ENCODE measurements at places on chromosomes 5 and 9. TPM values are rescaled to one million over a fixed set of nuclear protein-coding genes. Genes with fewer than 3 reads are reported as not detected.
A peak's percentile ranks its signal among the peaks of the same experiment; 100 is the strongest.

DNA sequence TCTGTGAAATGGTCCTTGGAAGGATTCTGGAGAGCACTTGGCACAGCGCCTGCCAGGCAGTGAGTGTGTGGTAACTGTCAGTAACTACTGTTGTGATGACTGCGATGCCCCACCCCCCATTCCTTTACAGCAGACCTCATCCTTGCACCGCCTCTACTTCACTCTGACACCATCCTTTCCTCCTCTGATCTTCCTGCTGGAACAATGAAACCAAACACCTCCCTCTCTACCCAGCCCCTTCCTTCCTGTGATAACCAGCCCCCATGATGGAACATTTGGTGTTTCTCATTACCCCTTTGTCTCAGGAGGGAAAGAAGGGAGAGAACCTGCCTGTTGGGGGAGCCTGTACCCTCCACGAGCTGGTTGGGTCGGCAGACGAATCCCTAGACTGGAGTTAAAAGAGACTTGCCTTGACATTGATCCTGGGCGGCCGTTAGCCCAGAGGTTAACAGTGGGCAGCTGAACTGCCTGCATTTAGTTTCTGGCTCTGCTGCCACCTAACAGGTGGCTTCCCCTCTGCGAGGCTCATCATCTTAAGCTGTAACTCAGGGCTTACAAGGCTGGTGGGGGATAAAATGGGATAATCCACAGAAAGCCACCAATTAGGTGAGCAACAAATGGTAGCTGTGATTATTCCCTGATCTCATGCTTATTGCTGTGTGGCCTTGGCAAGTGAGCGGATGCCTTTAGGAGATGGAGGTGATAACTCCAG lies 34.2 kb upstream of the GRPEL2 start:
- H3K36me3 ChIP-seq, result no peaks in the 10 kb centered on the region
- H3K4me1 ChIP-seq, result no peaks in the 10 kb centered on the region
- no peaks in the 10 kb centered on the region for H3K27me3 ChIP-seq
- DNase-seq, result no peak
- no peak overlapping the region for H3K27ac ChIP-seq

- H3K27me3 ChIP-seq, result peaks cover 15% of the 10 kb centered on the region
- DNase-seq, result no peak
- H3K36me3 ChIP-seq, result no peaks in the 10 kb centered on the region
- H3K27ac ChIP-seq, result no peak overlapping the region
Measured at GRCh38 chr9:69820955-69821788, 555 bp downstream of the CFAP95 start.

GRCh38 chr9:6024035-6024554 lies 8.7 kb upstream of the RANBP6 start:
- no peaks in the 10 kb centered on the region for H3K27me3 ChIP-seq
- H3K4me3 ChIP-seq, result no peak overlapping the region
- no peak overlapping the region for H3K27ac ChIP-seq

DNA sequence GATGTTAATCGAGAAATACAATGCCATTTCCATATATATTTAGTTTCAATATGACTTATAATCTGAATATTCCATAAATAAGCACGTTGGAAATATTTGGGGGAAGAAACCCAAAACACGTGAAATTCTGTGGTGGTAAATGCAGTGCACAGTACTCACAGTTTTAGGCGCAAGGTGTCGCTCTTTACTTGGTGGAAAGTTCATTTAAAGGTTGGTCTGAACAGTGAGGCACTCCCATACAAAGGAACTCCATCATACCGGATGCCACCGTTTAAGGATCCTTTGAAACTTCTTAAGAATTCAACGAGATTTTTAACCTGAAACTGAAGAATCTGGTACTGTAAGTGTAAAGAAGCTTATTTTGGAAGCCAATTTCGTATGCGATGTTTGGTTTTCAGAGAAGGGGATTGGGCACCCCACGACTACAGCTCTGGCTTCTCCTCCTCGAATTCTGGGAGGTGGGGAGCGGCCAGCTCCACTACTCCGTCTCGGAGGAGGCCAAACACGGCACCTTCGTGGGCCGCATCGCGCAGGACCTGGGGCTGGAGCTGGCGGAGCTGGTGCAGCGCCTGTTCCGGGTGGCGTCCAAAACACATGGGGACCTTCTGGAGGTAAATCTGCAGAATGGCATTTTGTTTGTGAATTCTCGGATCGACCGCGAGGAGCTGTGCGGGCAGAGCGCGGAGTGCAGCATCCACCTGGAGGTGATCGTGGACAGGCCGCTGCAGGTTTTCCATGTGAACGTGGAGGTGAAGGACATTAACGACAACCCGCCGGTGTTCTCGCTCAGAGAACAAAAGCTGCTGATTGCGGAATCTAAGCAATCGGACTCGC lies at the start of gene PCDHA11:
Gene PCDHA11, plus strand, starts transcription at position 237 of the 834 bp plus-strand sequence. Its CDS starts 147 bp downstream, at position 384.
- H3K27me3 ChIP-seq, result peaks cover 49% of the 10 kb centered on the region
- no peak for DNase-seq
- no peaks in the 10 kb centered on the region for H3K36me3 ChIP-seq
- no peak within 1 kb of the TSS for H3K4me3 ChIP-seq
- no peaks in the 10 kb centered on the region for H3K4me1 ChIP-seq
- H3K27ac ChIP-seq, result no peak within 1 kb of the TSS

- no peaks in the 10 kb centered on the region for H3K27me3 ChIP-seq
- H3K36me3 ChIP-seq, result no peaks in the 10 kb centered on the region
- H3K4me1 ChIP-seq, result peaks cover 88% of the 10 kb centered on the region
- no peak for DNase-seq
- peak overlapping the region; percentile 76 for H3K27ac ChIP-seq
- H3K4me3 ChIP-seq, result no peak overlapping the region
Measured at GRCh38 chr5:14200312-14200990, 57.3 kb downstream of the TRIO start.

DNA sequence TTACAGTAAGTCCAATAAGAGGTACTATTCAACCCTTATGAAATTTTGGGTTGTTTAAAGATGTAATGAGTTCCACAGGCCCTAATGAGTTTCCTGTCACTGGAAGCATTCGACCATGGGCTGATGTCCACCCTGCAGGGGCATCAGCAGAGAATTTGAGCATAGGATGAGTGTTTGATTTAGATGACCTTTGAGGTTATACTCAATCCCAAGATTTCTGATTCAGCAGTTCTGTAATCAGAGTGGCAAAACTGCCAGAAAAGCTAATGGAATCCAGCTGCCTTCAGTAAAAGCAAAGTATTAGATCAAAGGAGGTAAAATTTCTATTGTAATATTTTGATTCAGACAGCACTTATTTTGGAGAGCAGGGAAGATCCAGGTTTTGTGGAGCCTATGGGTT lies 68.3 kb downstream of the COX7C start:
- H3K27ac ChIP-seq, result no peak overlapping the region
- no peak for DNase-seq
- no peaks in the 10 kb centered on the region for H3K4me1 ChIP-seq
- no peak overlapping the region for H3K4me3 ChIP-seq
- H3K27me3 ChIP-seq, result no peaks in the 10 kb centered on the region
- no peaks in the 10 kb centered on the region for H3K36me3 ChIP-seq

DNA sequence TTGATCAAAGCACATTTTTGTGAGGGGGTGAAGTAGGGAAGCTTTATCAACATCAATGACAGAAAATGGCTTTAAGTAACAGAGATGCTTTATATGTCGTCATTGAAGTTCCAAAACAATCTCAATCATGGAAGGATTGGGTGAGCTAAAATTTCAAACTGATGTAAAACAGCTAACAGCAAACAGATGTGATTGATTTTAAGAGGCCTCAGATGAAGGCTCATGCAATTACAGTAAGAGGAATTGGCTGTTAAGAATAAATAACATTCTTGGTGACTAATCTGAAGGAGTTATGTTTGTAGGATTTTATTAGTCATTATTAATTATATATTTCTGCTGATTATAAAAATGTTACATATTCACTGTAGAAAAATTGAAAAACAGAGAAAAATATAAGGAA lies 63.5 kb upstream of the PUM3 start:
- no peaks in the 10 kb centered on the region for H3K27me3 ChIP-seq
- H3K4me1 ChIP-seq, result no peaks in the 10 kb centered on the region
- DNase-seq, result no peak
- H3K27ac ChIP-seq, result no peak overlapping the region

DNA sequence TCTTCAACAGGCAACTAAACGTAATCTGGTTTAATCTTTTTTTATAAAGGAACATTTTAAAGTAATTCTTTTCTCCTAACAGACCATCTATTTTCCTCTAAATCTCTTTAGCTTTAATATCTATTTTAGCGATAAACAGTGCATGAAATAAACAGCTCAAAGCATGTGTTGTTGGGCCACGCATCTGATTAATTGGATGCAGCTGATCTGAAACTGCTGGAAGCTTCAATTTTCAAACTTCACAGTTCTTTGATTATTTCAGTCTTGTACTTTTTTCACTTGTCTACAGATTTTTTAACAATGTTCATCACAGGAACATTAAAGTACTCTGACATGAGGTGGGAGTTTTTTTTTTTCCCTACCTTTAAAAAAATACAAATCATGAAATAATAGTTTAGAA lies 443.6 kb downstream of the HCN1 start:
- H3K4me3 ChIP-seq, result no peak overlapping the region
- no peaks in the 10 kb centered on the region for H3K36me3 ChIP-seq
- H3K27me3 ChIP-seq, result no peaks in the 10 kb centered on the region
- H3K4me1 ChIP-seq, result no peaks in the 10 kb centered on the region

DNA sequence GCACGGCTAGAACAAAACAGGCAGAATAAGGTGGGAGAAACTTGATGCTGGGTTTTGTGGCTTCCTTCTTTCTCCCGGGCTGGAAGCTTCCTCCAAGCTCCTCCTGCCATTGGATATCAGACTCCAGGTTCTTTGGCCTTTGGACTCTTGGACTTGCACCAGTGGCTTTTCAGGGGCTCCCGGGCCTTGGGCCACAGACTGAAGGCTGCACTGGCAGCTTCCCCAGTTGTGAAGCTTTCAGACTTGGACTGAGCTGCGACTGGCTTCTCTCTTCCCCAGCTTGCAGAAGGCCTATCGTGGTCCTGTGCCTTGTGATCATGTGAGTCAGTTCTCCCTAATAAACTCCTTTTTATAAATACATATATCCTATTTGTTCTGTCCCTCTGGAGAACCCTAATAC lies 364.4 kb downstream of the DNAH5 start:
- DNase-seq, result no peak
- no peak overlapping the region for H3K27ac ChIP-seq
- no peak overlapping the region for H3K4me3 ChIP-seq
- peaks cover under 1% of the 10 kb centered on the region for H3K4me1 ChIP-seq
- no peaks in the 10 kb centered on the region for H3K27me3 ChIP-seq
- no peaks in the 10 kb centered on the region for H3K36me3 ChIP-seq

DNA sequence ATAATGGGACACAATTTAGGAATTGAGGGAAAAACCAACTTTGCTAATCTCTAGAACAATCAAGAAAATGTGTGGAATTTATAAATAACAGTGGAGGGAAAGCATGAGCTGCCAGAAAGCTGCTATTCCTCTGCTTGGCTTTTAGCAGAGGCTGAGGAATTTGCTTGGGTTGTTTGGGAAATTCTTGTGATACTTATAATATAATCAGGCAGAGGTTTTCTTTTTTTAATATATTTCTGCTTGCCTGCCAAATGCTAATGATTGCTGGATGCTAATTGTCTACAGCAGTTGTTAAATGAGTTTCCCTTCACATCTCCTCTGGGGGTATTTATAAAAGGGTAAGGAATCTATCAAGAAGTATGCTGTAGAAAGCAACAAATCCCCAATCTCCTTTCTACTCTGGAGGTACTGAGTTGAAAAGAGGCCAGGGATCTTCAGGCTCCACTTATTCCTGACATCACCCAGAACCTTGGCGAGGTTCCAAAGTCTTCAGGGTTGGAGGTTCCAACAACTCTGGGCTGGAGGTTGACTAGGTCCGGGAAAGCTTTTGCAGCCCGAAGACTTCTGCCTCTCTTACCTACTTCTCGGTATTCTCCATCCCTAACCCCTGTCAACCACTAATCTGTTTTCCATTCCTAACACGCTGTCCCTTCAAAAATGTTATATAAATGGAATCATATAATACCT lies 60.4 kb upstream of the TMED7 start:
- peaks cover 27% of the 10 kb centered on the region for H3K4me1 ChIP-seq
- peak overlapping the region; percentile 64 for H3K27ac ChIP-seq
- no peak overlapping the region for H3K4me3 ChIP-seq

GRCh38 chr9:124758061-124758460 lies 13.1 kb downstream of the NR6A1 start:
- no peaks in the 10 kb centered on the region for H3K36me3 ChIP-seq
- no peaks in the 10 kb centered on the region for H3K27me3 ChIP-seq
- no peak for DNase-seq
- H3K27ac ChIP-seq, result no peak overlapping the region

DNA sequence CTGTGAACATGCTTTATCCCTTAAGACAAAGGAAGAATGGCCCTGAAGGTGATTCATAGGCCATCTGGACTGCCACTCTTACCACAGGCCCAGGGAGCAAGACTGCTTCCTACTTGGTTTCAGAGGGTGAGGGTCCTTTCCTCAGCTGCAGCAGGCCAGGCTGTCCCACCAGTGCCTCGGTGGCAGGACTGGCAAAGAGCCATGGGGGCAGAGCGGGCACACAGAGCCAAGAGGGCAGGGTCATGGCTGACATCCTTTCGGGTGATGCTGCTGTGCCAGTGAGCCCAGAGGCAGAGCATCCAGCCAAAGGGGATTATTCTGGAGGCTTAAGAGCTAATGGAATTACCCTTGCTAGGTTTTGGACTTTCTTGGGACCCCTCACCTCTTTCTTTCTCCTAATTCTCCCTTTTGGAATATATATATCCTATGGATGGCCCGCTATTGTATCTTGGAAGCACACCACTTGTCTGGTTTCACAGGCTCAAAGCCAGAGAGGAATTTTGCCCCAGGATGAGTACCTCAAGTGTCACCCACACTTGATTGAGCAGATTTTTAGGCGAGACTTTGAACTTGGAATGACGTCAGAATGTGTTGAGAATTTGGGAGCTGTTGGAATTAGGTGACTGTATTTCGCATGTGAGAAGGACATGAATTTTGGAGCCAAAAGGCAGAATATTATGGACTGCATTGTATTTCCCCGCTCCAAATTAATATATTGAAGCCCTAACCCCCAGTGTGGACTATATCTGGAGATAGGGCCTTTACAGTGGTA lies 180.6 kb downstream of the BARX1 start:
- H3K27me3 ChIP-seq, result no peaks in the 10 kb centered on the region
- DNase-seq, result no peak
- no peaks in the 10 kb centered on the region for H3K4me1 ChIP-seq
- no peak overlapping the region for H3K27ac ChIP-seq
- H3K4me3 ChIP-seq, result no peak overlapping the region
- H3K36me3 ChIP-seq, result no peaks in the 10 kb centered on the region

DNA sequence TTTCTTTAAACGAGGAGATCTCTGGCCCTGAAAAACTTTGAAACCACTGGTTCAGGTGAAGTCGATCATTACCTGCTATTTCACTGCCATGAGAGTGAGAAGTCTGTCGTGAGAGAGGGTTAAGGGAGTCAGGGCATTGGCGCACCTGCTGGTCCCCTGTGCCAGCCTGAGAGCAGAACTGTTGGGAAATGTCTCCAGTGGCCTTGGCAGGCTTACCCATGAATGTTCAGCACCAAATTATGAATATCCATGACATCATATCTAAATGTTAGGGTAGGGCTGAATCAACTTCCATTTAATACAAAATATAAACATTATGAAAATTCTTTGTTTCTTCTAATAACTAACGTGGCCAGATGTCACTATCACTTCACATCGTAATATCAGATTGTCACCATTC lies 379.3 kb downstream of the KDM4C start:
- no peak overlapping the region for H3K27ac ChIP-seq
- no peak for DNase-seq
- no peaks in the 10 kb centered on the region for H3K27me3 ChIP-seq
- no peaks in the 10 kb centered on the region for H3K4me1 ChIP-seq
- no peaks in the 10 kb centered on the region for H3K36me3 ChIP-seq
- H3K4me3 ChIP-seq, result no peak overlapping the region

The BRINP1 gene
- not detected for total RNA-seq

The ARSI gene
- 3.3 TPM for total RNA-seq

The KCNV2 gene
- total RNA-seq, result not detected

The OR1Q1 gene
- total RNA-seq, result not detected

The S1PR3 gene
- 22.3 TPM for total RNA-seq

The ELAVL2 gene
- total RNA-seq, result 0.36 TPM

The ALDH1A1 gene
- 331 TPM for total RNA-seq

The CEMIP2 gene
- total RNA-seq, result 19.1 TPM
